WTC11 (cell line): ENCODE measurements at places on chromosomes 11 and 22.

GRCh38 chr11:79258576-79258975 is 182.3 kb downstream of the TENM4 start:
- DNase-seq, result no peak

GRCh38 chr11:17004486-17005148 is 9.6 kb downstream of the PLEKHA7 start:
- no peak for DNase-seq

DNA sequence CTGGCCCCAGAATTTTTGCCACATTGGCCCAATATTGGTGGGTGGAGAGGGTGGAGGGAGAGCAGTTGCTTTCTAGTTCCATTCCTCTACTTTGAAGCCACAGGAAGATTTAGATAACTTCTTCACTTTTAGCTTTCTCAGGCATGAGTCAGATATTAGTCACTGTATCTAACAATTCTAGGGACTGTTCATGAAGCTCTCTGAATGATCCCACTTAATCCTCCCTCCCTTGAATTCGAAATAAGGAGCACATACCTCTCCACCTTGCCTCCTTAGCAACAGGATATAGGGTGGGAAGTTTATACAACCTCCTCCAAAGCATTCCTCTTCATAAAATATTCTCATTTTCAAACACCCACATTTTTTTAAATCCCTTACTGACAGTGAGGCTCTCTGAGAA is 13.5 kb downstream of the FSHB start:
- no peak for DNase-seq

- no peak for DNase-seq
These were observed 31.6 kb upstream of the WNT11 start for GRCh38 chr11:76237914-76238313.

- DNase-seq, result no peak
These were observed 6.2 kb downstream of the FAM227A start for GRCh38 chr22:38649841-38650522.

GRCh38 chr22:47213571-47214230 is 451.3 kb downstream of the TBC1D22A start:
- DNase-seq, result peak; percentile 79

- DNase-seq, result no peak
These were observed 361.0 kb upstream of the ANO3 start for GRCh38 chr11:25970726-25971508.

DNA sequence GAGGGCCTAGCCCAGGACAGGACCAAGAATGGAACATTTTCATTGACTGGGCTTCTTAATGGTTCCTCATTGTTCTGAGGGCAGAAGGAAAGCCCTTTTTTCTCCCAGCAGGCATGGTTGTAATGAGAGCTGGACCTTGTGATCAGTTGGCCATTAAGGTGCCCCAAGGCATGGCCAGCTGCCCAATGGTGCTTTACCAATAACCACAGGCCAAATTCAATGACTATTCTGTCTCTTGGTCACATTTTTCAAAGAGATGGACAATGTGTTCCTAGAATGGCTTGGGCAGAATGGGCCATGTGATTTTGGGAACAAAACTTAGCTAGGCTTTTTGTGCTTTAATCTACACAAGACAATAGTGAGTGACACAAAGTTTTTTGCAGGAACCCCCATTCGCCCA is 7.3 kb downstream of the NAV2 start:
- no peak for DNase-seq

GRCh38 chr22:23801238-23801821 is 14.6 kb downstream of the SMARCB1 start:
- no peak for DNase-seq

DNA sequence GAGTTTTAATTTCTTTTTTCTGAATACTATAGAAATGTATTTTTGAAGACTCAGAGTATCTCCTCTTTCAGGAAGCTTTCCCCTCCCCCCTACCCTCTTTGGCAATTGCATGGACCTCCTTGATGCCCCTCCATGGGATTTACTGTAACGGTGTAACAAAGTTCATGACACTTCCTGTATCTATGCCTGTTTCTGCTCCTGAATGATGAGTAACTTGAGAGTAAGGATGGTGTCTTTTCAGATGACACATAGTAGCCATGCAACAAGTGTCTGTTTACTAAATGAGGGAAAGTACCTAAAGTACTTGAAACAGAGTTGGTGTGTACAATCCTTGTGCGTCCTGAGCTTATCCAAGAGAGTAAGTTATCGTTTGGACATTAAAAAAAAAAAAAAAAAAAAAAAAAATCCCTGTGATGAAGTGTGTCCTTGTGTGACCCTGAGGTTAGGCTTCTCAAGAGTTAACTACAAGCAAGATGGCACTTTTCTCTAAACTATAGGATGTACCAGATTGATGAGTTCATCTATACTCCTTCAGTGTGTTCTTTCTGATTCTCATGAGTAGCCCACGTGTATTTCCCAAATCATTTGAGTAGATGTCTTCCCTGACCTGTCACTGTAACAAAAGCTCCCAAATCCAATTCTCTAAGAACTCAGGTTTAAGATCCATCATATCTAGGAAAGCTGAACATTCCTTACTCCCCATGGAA is 7.4 kb downstream of the ETS1 start:
- DNase-seq, result no peak

DNA sequence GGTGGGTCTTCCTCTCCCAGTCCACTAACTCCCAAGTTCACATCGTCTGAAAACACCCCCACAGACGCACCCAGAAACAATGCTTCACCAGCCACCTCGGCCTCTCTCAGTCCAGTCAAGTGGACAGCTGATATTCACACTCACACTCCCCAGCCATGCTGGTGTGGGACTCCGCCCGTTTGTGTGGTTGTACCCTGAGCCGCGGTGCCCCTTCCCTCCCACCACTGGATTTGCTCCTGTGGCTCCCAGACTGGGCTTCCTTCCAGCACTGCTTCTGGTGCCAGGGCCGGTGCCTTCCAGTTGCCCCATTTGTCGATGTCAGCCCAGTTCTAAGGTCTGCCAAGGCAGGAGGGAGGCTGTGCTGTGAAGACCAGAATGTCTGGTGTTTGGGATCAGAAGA is 37.9 kb upstream of the PLET1 start:
- DNase-seq, result no peak

- DNase-seq, result no peak
These were observed 27.2 kb downstream of the GVQW3 start for GRCh38 chr11:76408171-76408965.

DNA sequence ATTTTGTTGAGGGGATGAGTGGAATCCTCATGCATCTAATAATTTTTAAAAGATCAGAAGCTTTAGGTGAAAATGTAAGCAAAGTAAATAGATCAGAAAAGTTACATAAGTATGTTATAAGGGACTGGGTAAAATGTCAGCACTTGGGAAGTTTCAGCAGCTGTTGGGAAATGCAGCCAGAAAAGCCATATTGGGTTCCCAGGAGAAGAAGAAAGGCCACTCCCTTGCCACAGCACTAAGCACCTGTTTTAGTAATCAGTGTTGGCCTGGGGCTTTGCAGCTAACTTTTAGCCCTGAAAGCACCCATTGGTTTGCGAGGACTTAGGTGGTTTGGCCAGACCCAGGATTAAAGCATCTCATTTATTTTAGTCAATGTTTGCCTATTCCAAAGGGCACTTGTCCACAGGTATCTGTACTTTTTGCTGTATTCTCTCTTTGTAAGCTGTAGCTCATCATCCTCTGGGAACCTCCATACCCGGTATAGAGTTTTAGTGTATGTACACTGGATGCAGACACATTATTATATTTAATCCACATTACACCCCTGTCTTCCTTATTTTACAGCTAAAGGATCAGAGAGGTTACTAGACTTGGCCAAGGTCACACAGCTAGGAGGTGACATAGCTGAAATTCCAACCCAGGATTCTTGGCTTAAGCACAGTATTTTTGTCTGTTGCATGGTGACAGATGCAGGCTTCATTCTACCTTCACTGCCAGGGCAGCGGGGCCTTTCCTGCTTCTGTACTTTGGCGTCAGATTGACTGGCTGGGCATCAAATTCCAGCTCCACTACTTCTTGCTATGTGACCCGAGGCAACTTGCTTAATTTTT is 127.7 kb upstream of the SESN3 start:
- no peak for DNase-seq

DNA sequence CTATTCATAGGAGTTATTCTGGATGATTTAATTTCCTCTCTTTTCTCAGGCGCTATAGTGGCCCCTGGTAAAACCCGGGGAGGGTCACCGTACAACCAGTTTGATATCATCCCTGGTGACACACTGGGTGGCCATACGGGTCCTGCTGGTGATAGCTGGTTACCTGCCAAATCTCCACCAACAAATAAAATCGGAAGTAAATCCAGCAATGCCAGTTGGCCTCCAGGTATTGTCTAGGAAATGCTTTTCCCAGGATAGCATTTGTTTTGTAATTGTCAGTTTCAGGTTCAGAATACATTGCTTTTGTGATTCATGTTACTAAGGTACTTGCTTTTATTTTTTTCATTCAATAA is 35.6 kb upstream of the ADSL start:
- no peak for DNase-seq

GRCh38 chr11:1326435-1327063 is 17.1 kb upstream of the TOLLIP start:
- DNase-seq, result no peak

GRCh38 chr11:35274909-35275785 is 136.2 kb downstream of the CD44 start:
- DNase-seq, result no peak

DNA sequence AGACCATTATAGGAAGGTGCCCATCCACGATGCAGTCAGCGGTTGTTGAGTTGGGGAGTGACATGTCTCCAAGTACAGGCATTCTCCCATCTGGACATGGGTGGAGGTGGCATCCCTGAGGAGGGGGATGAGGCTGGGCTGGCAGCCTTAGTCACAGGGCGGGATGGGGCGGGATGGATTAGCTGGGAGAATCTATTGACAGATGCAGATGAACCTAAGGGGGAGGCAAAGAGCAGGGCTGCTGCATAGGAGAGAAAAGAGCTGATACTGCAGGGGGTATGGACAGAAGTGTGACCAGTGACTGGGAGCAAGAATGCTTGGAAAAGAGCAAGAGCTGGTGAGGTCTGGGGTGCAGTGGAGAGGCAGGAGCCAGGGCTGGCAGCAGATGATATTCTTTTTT is 42.7 kb downstream of the SCN3B start:
- no peak for DNase-seq

DNA sequence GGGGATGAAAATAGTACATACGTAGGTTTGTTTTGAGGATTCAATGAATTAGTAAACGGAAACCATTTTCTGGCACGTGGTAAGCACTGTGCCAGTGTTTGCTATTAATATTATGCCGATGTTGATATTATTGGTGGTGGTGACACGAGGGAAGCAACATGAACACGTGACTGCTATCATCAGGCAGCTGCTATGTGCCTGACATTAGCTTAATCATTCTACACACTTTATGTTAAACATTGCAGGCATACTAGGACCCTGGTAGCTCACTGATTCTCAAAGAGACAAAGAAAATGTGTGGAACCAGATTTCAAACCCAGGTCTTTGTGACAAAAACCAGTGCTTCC is 656 bp downstream of the SRRD start:
- DNase-seq, result no peak
